ENCODE measurements at places on chromosomes 6 and 20. TPM values are rescaled to one million over a fixed set of nuclear protein-coding genes. Genes with fewer than 3 reads are reported as not detected.

Gene SLPI
- total RNA-seq, result 194 TPM

DNA sequence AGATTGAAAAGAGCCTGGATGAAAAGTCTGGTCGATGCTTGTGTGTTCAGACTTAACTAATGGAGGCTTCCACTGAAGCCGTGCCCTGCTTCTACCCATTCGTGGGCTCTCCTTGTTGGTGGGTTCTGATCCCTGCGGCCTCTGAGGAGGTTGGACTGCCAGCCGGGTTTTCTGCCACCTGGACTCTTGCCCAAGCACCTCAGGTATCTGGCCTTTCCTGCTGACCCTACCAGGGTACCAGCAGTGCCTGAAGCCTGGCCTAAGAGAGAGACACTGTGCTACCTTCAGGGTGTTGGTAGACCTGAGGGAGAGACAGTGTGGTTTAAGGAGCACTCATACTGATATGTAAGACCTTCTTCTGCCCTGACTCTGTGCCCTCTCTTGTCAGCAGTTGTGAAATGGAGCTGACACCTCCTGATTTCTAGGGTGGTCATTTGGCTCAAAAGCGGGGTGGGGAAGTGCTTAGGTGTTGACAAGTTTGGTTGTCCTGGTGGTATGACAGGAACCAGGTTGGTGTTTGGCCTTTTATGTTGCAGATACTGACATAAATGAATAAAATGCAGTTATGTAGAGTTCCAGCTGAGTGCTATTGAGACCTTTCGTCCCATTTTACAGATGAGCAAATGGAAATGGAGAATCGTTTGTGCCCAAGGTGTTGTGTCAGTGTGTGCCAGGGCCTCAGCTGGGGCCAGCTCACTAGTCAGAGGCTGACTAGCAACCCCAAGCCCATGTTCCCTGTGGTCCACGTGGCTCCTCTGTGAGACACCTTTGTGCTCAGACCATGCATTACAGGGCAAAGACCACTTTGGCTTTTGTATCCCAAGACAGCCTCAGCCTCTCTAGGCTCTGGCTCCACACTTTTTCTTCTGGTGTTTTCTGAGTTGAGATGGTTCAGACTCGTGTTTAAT, 3.1 kb downstream of the PLCG1 start:
- H3K4me1 ChIP-seq, result peaks cover 75% of the 10 kb centered on the region
- no peaks in the 10 kb centered on the region for H3K27me3 ChIP-seq
- DNase-seq, result no peak

- no peaks in the 10 kb centered on the region for H3K27me3 ChIP-seq
- no peaks in the 10 kb centered on the region for H3K36me3 ChIP-seq
- no peak overlapping the region for H3K27ac ChIP-seq
- no peak overlapping the region for H3K4me3 ChIP-seq
Measured at GRCh38 chr6:114376611-114377175, 33.9 kb upstream of the HS3ST5 start.

GRCh38 chr6:101845172-101845571, 451.7 kb downstream of the GRIK2 start:
- DNase-seq, result no peak
- no peaks in the 10 kb centered on the region for H3K27me3 ChIP-seq
- no peaks in the 10 kb centered on the region for H3K4me1 ChIP-seq
- H3K36me3 ChIP-seq, result no peaks in the 10 kb centered on the region
- H3K27ac ChIP-seq, result no peak overlapping the region

Measured in gastrocnemius medialis (tissue), 4 donors.